ENCODE measurements at places on chromosomes 7 and 10.

GRCh38 chr7:38438970-38439369, 165.5 kb upstream of the TARP start:
- DNase-seq: no peak

DNA sequence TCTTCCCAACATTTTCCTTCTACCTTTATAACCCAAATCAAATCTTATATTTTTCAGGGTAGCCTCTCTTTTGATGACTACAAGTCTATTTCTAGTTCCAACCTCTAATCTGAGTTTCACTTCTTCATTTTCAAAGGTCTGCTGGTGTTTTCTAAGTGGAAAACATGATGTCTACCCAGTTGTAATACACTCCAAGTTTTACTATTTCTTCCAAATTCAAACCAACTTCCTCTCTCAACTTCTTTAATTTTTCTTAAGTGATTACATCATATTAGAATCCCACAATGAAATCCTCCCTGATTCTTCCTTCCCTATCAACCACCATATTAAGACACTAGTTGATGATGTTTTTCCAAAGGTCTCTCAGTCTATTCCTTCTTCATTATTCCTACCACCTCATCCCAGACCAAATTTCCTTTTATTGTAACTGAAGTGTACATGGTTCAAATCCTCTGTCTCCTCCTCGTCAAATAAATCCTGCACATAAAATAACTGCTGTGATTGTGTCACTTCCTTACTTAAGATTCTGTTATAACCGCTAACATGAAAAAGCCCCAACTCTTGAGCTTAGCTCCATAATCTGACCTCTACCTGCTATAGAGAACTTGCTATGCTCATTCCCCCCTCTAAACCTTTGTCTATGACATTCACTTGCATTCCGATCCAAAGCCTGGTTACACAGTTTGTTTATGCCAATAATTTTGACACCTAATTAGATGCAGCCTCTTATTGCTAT, 12.7 kb downstream of the TAS2R38 start:
- DNase-seq: no peak

GRCh38 chr7:42345478-42346299, 108.7 kb upstream of the GLI3 start:
- no peak for DNase-seq

- no peak for DNase-seq
Measured at GRCh38 chr7:112366886-112367285, 83.4 kb upstream of the IFRD1 start.

GRCh38 chr7:73831834-73832651, 1.2 kb downstream of the CLDN4 start:
- DNase-seq: no peak

DNA sequence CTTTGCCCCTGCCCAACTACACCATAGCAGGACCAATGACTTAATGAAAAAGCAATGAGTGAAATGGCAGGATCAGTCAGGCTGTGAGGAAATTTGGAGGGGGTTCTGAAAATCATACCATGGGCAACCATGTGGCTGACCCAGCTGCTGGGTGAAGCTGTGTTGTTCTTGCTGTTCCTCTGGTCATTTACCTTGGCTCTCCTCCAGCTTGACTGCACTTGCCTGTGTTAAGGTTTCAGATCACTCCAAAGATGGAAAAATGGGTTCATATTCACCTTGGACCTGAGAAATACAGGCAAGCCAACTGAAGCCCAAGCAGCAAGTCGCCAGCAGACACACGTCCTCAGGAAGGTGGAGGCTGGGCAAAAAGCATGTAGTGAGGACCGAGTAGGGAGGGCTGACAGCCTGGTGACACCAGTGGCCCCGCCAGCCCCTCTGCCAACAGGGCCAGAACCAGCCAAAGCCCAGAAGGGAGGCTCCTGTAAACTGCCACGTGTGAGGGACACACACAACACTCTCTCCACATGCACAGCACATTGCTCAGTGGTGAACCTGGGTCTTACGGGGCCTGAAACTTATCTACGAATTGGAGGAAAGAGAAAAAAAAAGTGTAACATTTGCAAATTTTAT, 40.1 kb downstream of the PARP12 start:
- DNase-seq: no peak
